Esophagus squamous epithelium (tissue), 5 donors: ENCODE measurements at places on chromosomes 5 and 9.
A peak's percentile ranks its signal among the peaks of the same experiment; 100 is the strongest.

GRCh38 chr5:143649937-143650621 is 161.9 kb upstream of the HMHB1 start:
- H3K4me3 ChIP-seq, result no peak overlapping the region
- no peaks in the 10 kb centered on the region for H3K36me3 ChIP-seq
- DNase-seq, result no peak
- peaks cover 11% of the 10 kb centered on the region for H3K4me1 ChIP-seq

DNA sequence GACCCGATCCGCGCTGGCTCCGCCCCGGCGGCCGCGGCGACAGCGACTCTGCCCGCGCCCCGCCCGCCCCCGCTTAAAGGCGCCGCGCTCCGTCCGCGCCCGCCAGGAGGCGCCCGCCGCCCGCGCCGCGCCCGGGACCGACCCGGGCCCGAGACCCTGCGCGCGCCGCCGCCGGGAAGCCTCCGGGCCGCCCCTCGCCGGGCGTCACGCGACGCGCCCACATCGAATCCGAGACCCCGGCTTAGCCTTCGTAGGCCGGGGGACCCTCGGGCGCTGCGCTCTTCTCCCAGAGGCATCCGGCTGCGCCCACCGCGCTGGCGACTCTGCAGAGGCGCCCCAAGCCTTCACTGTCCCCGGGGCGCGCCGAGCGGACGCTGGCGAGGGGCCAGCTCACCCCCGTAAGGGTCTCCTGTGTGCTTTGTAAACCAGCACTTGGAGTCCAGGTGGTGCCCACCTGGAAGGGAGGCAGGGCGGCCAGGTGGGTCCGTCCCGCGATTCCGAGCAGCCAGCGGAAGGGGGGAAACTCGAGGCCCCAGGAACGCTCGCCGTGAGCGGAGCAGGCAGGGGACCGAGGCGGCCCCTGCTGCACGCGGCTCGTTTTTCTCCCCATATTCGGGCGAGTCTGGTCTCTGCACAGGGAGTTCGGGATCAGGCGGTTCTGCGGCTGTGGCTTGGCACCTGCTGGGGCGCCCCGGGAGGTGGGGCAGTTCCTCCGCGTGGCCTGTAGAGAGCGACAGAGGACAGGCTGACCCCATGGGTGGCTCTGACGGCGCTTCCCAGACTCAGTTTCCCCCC is 423 bp upstream of the ABCA2 start:
- peak overlapping the region; percentile 68 for H3K27ac ChIP-seq
- DNase-seq, result no peak
- H3K27me3 ChIP-seq, result no peaks in the 10 kb centered on the region

DNA sequence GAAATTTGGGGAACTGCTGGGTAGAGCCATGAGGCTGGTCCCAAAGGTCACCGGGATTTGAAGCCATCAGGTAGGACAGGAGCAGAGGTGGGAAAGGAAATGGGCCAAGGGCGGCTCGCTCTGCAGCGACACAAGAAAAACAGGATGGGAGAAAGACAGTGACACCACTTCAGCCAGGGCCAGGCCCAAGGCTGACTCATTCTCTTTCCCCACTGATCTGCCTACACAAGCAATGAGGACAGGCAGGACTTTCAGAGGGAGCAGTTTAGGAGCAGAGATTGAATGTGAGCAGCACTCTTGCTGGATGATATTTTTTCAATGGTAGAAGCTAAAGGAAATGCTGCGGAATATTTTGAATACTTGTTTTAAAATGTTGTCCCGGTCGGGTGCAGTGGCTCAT is 3.5 kb downstream of the RUFY1 start:
- DNase-seq, result no peak
- peaks cover 85% of the 10 kb centered on the region for H3K4me1 ChIP-seq
- H3K36me3 ChIP-seq, result no peaks in the 10 kb centered on the region
- peak overlapping the region; percentile 37 for H3K27ac ChIP-seq
- H3K4me3 ChIP-seq, result no peak overlapping the region

DNA sequence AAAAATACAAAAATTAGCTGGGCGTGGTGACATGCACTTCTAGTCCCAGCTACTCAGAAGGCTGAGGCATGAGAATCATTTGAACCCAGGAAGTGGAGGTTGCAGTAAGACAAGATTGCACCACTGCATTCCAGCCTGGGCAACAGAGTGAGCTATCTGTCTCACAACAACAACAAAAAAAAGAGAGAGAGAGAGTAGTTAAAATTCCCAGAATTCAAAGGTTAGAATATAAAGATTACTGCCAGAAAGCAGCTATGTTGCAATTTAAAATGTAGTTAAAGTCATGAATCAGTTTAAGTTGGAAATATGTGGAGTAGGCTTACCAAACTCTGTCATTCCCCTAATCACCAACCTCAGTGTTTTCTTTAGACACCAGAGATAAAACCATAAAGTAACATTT is 58.7 kb upstream of the SUSD1 start:
- H3K27ac ChIP-seq, result no peak overlapping the region
- no peak overlapping the region for H3K4me3 ChIP-seq
- no peaks in the 10 kb centered on the region for H3K4me1 ChIP-seq

DNA sequence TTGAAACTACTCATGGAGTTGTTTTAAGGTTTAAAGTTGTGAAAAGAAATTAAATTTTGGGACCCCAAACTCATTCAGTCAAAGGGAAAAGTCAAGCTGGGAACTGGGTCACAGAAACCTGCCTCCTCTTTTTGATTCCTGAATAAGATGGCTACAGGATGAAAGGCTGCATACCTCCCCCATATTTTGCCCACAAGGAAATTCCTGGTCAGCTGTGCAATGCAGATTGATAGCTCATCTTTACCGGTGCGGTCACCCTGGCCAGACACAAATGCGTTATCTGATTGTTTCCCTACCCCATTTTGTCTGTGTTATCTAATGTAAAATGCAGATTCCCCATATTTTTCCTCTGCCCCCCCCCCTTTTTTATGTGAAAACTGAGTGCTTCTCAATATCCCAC is 1.3 kb downstream of the HAVCR2 start:
- H3K27ac ChIP-seq, result peak overlapping the region; percentile 79
- no peaks in the 10 kb centered on the region for H3K27me3 ChIP-seq
- no peaks in the 10 kb centered on the region for H3K36me3 ChIP-seq
- DNase-seq, result no peak
- no peak overlapping the region for H3K4me3 ChIP-seq

DNA sequence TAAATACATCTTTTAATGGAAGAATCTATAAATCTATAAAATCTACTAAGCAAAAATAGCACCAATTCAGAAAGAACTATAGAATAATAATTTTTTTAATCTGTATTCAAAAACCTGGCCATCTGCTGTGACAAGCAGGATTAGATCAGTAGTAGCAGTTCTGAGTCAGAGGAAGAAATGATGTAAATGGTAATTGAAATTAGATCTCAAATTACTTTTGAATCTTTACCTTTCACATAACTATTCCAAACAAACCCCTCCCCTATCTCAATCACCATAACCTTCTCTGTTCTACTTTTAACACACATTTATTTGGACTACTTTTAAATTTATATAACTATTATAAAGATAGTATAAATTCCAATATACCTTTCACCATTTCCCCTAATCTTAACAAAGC is 727.8 kb upstream of the FAM174A start:
- no peak overlapping the region for H3K27ac ChIP-seq
- H3K36me3 ChIP-seq, result no peaks in the 10 kb centered on the region
- no peaks in the 10 kb centered on the region for H3K4me1 ChIP-seq
- no peak overlapping the region for H3K4me3 ChIP-seq
- H3K27me3 ChIP-seq, result no peaks in the 10 kb centered on the region

- DNase-seq, result no peak
- H3K27me3 ChIP-seq, result no peaks in the 10 kb centered on the region
- no peak overlapping the region for H3K4me3 ChIP-seq
- H3K27ac ChIP-seq, result no peak overlapping the region
- no peaks in the 10 kb centered on the region for H3K36me3 ChIP-seq
These were observed 270.2 kb downstream of the PSAT1 start for GRCh38 chr9:78566948-78567675.
